ENCODE measurements at places on chromosomes 13 and 19. TPM values are rescaled to one million over a fixed set of nuclear protein-coding genes. Genes with fewer than 3 reads are reported as not detected.
A peak's percentile ranks its signal among the peaks of the same experiment; 100 is the strongest.

PTGIR gene
- total RNA-seq = 7.8 TPM

KLK12 gene
- 7.3 TPM for total RNA-seq

DOCK6 gene
- 129 TPM for total RNA-seq

COX6B1 gene
- 338 TPM for total RNA-seq

GRCh38 chr13:39985071-39985470 lies 329.6 kb downstream of the COG6 start:
- H3K4me1 ChIP-seq = no peaks in the 10 kb centered on the region
- H3K4me3 ChIP-seq = no peak overlapping the region
- H3K36me3 ChIP-seq = no peaks in the 10 kb centered on the region
- DNase-seq = peak; percentile 85
- H3K27me3 ChIP-seq = no peaks in the 10 kb centered on the region
- H3K27ac ChIP-seq = no peak overlapping the region

- H3K36me3 ChIP-seq = peaks cover 19% of the 10 kb centered on the region
- DNase-seq = no peak
- no peak overlapping the region for H3K27ac ChIP-seq
- H3K27me3 ChIP-seq = no peaks in the 10 kb centered on the region
These were observed 6.2 kb downstream of the ZNF444 start for GRCh38 chr19:56147307-56147706.

DNA sequence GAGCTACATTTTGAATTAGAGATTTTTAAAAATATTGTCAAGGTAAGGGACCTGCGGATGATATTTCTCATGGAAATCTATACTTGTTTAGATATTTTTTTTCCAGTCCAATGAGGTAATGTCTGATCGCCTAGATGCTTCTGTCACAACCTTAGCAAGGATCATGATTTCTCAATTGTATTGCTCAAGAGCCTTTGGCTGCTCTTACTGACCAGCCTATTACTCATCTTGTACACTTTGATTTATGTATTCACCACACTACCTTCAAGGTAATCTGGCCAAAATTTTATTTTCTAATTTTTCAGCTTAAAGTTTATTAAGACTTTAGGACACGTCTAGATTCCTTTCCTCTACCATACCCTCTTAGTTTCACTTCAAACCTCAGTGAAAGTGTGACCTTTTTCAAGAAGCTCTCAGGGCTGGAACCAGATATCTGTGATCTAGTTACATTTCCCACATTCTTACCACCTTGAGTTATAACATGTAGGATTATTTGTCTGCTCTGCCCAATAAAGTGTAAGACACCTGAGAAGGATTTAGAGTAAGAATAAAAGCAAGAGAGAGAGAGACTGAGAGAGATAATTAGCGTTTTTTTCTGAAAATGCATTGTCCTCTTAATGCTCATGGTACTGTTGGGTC lies 197.1 kb downstream of the ITGBL1 start:
- H3K4me3 ChIP-seq = no peak overlapping the region
- no peaks in the 10 kb centered on the region for H3K4me1 ChIP-seq
- no peak for DNase-seq
- no peaks in the 10 kb centered on the region for H3K36me3 ChIP-seq
- no peaks in the 10 kb centered on the region for H3K27me3 ChIP-seq

GRCh38 chr19:10193790-10194499 lies 808 bp downstream of the DNMT1 start:
- peaks cover 7% of the 10 kb centered on the region for H3K36me3 ChIP-seq
- peak overlapping the region; percentile 63 for H3K27ac ChIP-seq
- H3K4me3 ChIP-seq = peak overlapping the region; percentile 70
- DNase-seq = no peak

DNA sequence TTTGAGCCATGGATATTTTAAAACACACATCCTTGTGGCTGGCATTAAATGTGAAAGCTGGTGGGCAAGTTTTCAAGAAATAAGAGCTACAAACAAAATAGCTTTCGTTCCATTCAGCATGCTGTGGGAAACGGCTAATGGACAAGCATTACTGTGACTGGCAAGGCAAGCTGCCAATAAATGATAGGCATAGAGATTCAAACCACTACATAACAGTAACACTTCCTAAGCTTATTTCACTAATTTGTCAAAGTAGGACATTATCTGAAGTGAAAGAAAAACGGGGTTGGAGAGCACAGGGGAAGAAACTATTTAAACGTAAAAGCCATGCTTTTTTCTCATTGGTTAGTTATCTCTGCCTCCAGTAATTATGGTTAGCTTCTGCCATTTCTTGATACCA lies 26.0 kb downstream of the OBI1 start:
- H3K27ac ChIP-seq = no peak overlapping the region
- H3K4me3 ChIP-seq = no peak overlapping the region
- no peak for DNase-seq

GRCh38 chr13:97228850-97229521 lies 6.9 kb downstream of the MBNL2 start:
- DNase-seq = no peak
- H3K4me1 ChIP-seq = peaks cover 27% of the 10 kb centered on the region
- H3K36me3 ChIP-seq = peaks cover 5% of the 10 kb centered on the region
- no peak overlapping the region for H3K4me3 ChIP-seq
